Calu3 (cell line): ENCODE measurements at places on chromosomes 6 and 20. TPM values are rescaled to one million over a fixed set of nuclear protein-coding genes. Genes with fewer than 3 reads are reported as not detected.

CTSZ gene
- 158 and 183 TPM in 2 replicates for total RNA-seq

NKX2-4 gene
- total RNA-seq, result not detected in 2 replicates

VSTM2L gene
- 0.71 and 2.8 TPM in 2 replicates for total RNA-seq

APOM gene
- 2.6 and 3.6 TPM in 2 replicates for total RNA-seq

PTGIS gene
- 0.26 and 0.29 TPM in 2 replicates for total RNA-seq

ARHGAP18 gene
- total RNA-seq, result 64.5 and 65.6 TPM in 2 replicates

SRMS gene
- not detected in 2 replicates for total RNA-seq

ARFGEF3 gene
- 15.4 and 16.3 TPM in 2 replicates for total RNA-seq

DNA sequence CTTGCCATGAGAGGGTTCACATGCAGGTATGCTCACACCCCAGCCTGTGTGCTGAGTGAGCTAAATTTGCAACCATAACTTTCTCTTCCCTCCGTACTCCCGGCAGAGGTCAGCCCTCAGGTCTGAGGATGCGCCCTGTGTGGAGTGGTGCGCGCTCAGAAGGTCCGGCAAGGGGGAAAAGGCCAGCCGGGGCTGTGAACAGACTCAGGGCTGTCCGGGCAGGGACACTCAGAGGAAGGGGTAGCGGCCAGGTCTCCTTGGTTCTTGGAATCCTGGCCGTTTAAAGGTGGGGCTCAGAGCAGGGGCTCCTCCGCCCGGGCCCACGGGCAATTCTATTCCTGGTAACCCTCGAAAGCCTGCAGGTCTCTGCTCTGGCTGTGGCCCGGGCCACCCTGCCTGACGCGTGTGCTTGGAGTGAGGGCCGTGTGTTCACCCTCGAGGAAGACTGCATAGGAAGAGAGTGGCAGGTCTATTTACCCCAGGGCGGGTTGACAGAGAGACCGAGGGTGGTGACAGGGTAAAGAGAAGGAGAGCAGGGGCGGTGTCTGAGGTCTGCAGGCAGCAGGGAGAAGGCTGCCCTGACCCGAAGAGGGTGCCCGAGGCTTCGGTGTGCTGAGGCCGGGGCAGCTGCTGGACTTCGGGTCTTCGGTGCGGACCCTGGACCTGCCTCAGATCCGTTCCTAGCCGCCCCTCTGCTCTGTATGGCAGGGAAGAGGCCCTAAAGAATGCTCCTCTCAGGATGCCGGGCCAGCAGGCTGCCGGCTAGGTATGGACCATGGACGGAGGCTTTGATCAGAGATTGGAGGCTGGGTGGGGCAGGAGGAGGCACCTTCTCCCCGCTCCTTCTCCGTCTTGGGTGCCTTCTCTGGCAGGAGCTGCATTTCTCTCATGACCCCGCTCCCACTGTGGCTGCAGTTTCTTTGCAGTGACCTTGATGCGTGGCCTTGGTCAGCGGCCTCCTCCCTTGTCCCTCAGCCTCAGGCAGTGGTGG lies 131.1 kb upstream of the ARMC2 start:
- no peak for DNase-seq
- H3K4me1 ChIP-seq, result peaks cover 46% of the 10 kb centered on the region
- no peak overlapping the region for H3K4me3 ChIP-seq
- no peak overlapping the region for H3K27ac ChIP-seq

DNA sequence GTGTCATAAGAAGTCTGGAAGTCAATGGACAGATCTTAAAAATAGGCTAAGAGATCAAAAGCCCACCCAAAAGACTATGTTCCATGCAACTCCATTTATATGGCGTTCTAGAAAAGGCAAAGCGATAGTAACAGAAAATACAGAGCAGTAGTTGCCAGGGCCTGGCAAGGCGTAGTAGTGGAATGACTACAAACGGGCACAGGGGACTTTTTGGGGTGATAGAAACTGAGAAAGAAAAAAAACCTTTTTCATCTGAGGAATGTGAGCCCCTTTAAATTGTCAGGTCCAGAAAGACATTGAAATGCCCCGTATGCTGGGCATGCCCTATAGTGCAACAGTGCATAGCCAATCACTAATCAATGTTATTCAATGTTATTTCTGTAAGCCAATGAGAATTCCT lies 47.2 kb upstream of the FAM50B start:
- H3K27me3 ChIP-seq, result no peaks in the 10 kb centered on the region
- H3K4me3 ChIP-seq, result no peak overlapping the region
- no peak for DNase-seq
- peaks cover 41% of the 10 kb centered on the region for H3K4me1 ChIP-seq

GRCh38 chr6:36755435-36756348 lies 58.1 kb downstream of the RAB44 start:
- DNase-seq, result peak; percentile 63
- H3K4me3 ChIP-seq, result no peak overlapping the region
- H3K4me1 ChIP-seq, result peaks cover 80% of the 10 kb centered on the region
- H3K27ac ChIP-seq, result peak overlapping the region; percentile 27
- H3K36me3 ChIP-seq, result no peaks in the 10 kb centered on the region

DNA sequence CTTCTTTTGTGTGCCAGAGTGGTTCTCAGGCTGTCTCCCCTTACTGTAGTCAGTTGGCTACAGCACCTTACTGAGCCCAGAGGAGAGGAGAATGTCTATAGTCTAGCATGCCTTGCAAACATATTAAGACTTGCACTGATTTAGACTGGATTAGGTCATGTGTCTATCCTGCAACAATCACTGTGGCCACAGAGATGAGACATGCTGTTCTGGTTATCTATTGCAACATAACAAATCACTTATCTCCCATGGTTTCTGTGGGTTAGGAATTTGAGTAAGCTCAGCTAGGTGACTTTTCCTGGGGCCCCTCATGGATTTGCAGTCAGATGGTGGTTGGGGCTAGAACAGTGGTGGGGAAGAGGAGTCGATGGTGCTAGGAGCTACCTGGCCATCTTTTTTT lies 261.3 kb downstream of the SOD2 start:
- no peak overlapping the region for H3K4me3 ChIP-seq
- H3K4me1 ChIP-seq, result no peaks in the 10 kb centered on the region
- no peaks in the 10 kb centered on the region for H3K36me3 ChIP-seq

DNA sequence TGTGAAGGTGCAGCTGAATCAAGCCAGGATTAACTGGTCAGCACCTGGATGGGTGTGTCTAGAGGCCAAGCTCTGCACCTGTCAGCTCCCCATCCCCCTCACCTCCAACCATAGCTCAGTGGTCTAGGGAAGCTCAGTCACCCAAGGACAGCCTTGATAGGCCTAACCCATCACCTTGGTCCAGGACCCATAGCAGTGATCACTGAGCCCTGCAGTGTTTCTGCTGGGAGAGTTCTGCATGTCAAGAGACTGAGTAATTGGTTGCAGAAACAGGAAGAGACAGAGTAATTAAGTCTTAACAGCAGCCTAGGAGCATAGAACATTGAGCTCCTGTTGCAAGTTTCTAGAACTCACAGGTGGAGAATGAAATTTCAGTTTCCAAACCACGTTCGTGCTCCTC lies 18.7 kb upstream of the RALGAPB start:
- no peak for DNase-seq
- H3K4me3 ChIP-seq, result no peak overlapping the region
- peaks cover 13% of the 10 kb centered on the region for H3K27me3 ChIP-seq
- peaks cover 16% of the 10 kb centered on the region for H3K4me1 ChIP-seq
- no peak overlapping the region for H3K27ac ChIP-seq
- peaks cover 5% of the 10 kb centered on the region for H3K36me3 ChIP-seq

DNA sequence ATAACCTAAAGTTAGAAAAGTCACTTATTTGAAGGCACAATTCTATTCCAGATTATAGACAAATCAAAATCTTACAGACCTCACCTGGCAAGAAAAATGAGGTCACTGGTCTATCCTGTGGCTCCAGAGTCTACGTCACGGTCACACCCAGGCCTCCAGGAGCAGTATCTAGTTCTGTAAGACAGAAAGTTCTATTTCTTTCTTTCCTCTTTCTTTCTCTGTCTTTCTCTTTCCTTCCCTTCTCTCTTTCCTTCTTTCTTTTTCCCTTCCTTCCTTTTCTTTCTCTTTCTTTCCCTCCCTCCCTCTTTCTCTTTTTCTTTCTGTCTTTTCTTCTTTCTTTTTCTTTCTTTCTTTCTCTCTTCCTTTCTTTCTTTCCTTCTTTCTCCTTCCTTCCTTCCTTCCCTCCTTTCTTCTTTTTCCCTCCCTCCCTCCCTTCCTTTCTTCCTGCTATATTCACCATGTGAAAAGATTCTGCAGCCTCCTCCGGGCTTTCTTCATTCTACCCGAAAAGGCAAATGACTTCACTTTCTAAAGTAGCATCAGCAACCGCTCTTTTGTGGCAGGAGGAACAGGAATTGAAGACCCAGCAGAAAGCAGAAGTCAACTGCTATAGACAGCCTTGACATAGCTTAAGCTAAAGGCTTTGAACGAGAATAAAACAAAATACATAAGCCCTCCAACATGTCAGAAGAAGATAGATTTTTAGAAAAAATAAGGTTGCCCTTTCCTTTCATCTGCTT lies 83.9 kb upstream of the SIRPG start:
- no peaks in the 10 kb centered on the region for H3K4me1 ChIP-seq
- peaks cover 13% of the 10 kb centered on the region for H3K27me3 ChIP-seq
- no peak for DNase-seq
- no peak overlapping the region for H3K4me3 ChIP-seq

- H3K36me3 ChIP-seq, result peaks cover 8% of the 10 kb centered on the region
- H3K4me3 ChIP-seq, result no peak overlapping the region
- no peak for DNase-seq
Observed at GRCh38 chr20:62834967-62835730, 18.3 kb downstream of the COL9A3 start.

- H3K4me1 ChIP-seq, result no peaks in the 10 kb centered on the region
- DNase-seq, result no peak
- no peak overlapping the region for H3K27ac ChIP-seq
- H3K36me3 ChIP-seq, result no peaks in the 10 kb centered on the region
Observed at GRCh38 chr20:61135968-61136367, 116.1 kb upstream of the CDH4 start.

DNA sequence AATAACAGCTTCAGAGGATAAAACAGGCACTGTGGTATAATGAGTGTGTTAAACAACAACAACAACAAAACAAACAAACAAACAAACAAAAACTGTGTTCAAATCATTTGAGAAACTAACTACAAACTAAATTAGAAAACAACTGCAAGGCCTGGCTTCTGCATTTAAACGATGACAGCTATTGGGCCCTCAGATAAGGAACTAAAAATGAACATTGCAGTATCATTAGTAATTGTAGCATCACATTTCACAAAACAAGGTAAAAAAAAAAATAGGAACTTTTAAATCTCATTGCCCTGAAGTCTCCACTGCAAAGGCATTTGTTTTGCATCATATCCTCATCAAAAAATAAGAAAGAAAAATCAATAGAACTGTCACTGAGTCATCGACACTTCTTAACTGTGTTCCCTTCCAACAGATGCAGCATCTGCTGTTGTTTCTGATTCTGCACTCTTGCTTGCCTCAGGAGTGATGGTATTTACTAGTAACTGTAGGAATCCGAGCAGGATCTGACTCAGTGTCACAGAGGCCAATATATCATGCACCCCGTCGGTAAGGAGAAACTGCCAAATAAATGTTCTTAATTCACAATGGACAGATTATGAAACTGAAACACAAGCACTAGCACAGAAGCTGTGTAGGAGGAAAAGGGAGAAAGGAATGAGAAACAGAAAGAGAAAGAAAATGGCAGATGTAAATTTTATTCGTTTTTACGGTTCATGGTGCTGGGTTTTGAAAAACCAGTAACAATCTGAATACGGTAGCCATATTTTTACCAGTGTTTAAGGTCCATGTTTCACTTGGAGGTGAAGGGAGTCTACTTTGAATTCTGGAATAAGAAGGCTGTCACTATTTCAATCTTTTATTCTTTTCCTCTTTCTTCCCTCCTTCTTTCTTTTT lies 365.7 kb upstream of the EPHA7 start:
- H3K36me3 ChIP-seq, result peaks cover 5% of the 10 kb centered on the region
- peaks cover 12% of the 10 kb centered on the region for H3K4me1 ChIP-seq
- H3K4me3 ChIP-seq, result peak overlapping the region; percentile 20
- H3K27ac ChIP-seq, result peak overlapping the region; percentile 58
- no peak for DNase-seq
- no peaks in the 10 kb centered on the region for H3K27me3 ChIP-seq

- H3K27me3 ChIP-seq, result no peaks in the 10 kb centered on the region
- DNase-seq, result no peak
- no peaks in the 10 kb centered on the region for H3K4me1 ChIP-seq
- no peaks in the 10 kb centered on the region for H3K36me3 ChIP-seq
Observed at GRCh38 chr20:52530571-52530970, 339.0 kb upstream of the ZFP64 start.

GRCh38 chr6:56101141-56101553 lies 146.2 kb downstream of the COL21A1 start:
- H3K4me1 ChIP-seq, result peaks cover 23% of the 10 kb centered on the region
- H3K27ac ChIP-seq, result peak overlapping the region; percentile 79
- DNase-seq, result peak; percentile 34
- peaks cover 6% of the 10 kb centered on the region for H3K36me3 ChIP-seq

- H3K27me3 ChIP-seq, result peaks cover 14% of the 10 kb centered on the region
- H3K36me3 ChIP-seq, result no peaks in the 10 kb centered on the region
- no peak for DNase-seq
Observed at GRCh38 chr6:15046751-15047150, 199.1 kb upstream of the JARID2 start.

- no peak overlapping the region for H3K27ac ChIP-seq
- no peak for DNase-seq
- H3K36me3 ChIP-seq, result no peaks in the 10 kb centered on the region
- peaks cover 29% of the 10 kb centered on the region for H3K27me3 ChIP-seq
Observed at GRCh38 chr20:53002786-53003185, 30.6 kb downstream of the TSHZ2 start.

GRCh38 chr6:30678964-30679726 lies 6.3 kb upstream of the DHX16 start:
- no peaks in the 10 kb centered on the region for H3K27me3 ChIP-seq
- DNase-seq, result peak; percentile 96
- H3K36me3 ChIP-seq, result peaks cover 61% of the 10 kb centered on the region
- peaks cover 49% of the 10 kb centered on the region for H3K4me1 ChIP-seq

DNA sequence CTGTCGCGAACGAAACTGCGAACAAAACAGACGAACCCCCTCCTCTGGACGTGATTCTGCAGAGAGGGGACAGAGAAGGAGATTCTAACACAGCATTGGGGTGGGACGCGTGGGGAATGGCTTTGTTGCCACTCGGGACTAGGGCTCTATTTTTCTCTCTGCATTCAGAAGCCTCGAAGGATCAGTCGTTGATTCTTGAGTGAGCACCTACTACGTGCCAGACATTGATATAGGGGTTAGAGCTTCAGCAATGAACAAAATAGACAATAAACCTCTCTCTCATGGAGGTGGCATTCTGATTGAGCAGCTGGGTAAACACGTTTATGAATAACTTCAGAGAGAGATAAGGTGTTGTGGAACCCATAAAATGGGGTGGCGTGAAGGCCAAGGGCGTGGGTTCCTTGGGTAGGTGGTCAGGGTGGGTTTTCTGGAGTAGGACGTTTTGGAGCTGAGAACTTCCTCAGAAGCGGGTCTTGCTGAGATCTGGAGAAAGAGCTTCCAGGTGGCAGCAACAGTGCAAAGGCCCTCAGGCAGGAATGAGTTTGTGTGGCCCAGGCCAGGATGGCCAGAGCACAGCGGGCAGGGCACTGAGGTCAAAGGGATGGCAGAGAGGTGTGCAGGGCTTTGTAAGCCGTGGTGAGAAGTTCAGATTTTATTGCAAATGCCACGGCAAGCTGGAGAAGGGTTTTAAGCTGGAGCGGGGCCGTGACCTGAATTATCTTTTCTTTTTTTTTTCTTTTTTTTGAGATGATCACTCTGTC lies 884 bp downstream of the SLC2A10 start:
- peaks cover 26% of the 10 kb centered on the region for H3K36me3 ChIP-seq
- peak overlapping the region; percentile 60 for H3K27ac ChIP-seq
